ENCODE measurements at places on chromosomes 7 and 10.

DNA sequence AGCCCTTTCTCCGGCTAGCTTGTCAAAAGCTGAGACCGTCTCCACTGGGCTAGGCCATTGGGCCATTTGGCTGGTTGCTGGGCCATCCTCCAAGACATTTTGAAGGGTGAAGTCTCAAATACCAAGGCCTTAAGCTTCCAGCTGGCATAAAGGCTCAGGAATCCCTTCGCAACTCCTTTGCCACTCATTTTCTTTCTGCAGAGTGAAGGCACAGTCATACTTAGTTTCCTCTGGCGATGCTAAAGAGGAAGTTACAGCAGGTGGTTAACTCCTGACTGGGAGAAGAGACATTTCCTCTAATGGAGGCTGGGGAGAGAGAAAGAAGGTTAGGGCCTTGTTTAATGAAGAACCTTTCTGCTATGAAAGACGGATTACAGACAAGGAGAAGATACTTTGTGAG lies 4.8 kb upstream of the REPIN1 start:
- no peak for DNase-seq

DNA sequence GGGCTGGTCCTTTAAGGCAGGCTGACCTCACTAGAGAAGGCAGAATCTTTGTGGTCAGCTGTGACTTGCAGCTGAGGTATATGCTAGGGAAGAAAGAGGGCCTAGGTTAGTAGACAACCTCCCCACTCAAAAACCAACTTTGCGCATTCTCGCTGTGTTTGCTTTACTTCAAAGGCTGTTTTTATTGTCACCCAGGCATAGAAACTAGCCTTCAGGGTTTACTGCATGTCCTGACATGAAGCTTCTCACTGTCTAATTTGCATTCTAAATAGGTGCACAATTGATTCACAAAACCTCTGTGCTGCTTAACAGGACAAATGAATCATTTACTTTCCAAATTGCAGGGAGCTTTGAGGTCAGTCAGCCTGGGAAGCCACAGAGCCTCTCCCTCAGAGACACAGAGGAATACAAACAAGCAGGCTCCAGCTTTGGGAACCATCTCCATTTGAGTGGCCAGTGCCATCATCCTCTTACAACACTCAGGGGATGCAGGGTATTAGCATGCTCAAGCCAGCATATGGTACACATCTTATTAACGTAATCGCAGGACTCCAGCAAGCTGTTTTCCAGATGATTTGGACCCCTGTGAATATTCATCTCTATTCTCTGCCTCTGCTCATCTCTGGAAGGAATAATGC lies 596.4 kb upstream of the GHITM start:
- DNase-seq, result no peak

- DNase-seq, result no peak
These were observed 1.5 kb upstream of the WDR37 start for GRCh38 chr10:1054684-1055083.

DNA sequence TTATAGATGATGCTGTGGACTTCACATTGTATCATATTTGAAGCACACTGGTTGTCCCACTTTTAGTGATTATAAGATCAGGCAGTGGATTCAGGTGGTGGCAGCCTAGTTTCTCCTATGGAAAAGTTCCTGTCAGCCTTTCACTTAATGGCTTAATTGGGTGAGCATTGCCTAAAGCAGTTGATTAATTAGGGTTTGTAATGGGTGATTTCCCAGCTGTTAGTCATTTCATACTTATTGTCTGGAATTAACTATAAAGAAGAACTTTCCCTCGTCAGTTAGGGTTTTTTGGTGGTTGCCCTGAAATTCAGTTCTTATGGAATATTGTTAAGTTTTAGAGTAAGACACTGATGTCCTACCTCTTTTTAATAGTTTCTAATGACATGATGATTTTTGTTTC lies 78.8 kb downstream of the SLC25A40 start:
- DNase-seq, result no peak

DNA sequence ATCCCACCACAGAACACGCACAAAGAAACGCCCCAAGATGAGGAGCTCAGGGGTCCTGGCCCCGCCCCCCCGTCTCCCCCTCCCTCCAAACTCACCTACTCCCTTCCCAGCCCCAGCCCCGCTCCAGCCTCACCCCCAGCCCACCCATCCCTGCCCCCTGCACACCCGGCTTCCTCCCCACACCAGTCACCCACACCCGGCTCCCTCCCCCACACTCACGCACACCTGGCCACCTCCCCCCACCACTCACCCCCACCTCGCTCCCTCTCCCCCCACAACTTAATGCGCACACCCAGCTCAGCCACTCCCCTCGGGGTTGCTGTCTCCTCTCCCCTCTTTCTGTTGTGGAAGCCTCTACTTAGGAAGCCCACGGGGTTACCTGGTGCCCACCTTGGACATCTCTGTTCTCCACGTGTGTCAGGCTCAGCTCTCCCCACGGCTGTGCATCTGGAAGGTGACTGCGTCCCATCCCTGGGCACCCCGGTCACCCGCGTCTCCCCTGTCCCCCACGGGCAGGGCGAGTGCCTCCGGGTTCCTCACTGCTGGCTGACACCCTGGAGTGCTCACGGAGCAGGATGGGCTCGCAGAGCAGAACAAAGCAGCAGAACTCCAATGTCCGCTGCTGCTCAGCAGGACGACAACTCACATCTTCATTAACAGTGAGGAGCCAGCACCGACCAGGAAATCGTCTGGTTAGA lies 166.8 kb downstream of the USP6NL start:
- no peak for DNase-seq

- no peak for DNase-seq
These were observed 2.6 kb downstream of the VWC2 start for GRCh38 chr7:49775949-49776443.

Measured in GM12864 (cell line).